ENCODE measurements at places on chromosomes 13 and 19. TPM values are rescaled to one million over a fixed set of nuclear protein-coding genes. Genes with fewer than 3 reads are reported as not detected.
A peak's percentile ranks its signal among the peaks of the same experiment; 100 is the strongest.

DNA sequence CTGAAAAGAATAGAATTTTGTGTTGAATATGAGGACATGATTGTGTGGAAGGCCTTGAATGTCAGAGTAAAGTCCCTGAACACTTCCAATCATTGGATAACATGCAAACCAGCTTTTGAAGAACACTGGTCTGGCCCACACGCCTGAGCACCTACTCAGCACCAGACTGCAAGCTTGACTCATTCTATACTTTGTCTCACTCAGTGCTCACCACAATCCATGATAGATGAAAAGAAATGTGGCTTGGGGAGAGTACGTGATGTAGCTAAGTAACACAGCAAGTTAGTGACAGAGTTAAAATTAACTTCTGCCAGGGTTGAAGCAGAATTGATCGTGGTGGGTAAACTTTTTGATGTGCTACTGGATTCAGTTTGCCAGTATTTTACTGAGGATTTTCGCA lies 12.0 kb downstream of the DLEU7 start:
- peaks cover 42% of the 10 kb centered on the region for H3K36me3 ChIP-seq
- DNase-seq: no peak
- no peak overlapping the region for H3K4me3 ChIP-seq
- H3K27ac ChIP-seq: no peak overlapping the region
- no peaks in the 10 kb centered on the region for H3K4me1 ChIP-seq
- peaks cover 26% of the 10 kb centered on the region for H3K27me3 ChIP-seq

DNA sequence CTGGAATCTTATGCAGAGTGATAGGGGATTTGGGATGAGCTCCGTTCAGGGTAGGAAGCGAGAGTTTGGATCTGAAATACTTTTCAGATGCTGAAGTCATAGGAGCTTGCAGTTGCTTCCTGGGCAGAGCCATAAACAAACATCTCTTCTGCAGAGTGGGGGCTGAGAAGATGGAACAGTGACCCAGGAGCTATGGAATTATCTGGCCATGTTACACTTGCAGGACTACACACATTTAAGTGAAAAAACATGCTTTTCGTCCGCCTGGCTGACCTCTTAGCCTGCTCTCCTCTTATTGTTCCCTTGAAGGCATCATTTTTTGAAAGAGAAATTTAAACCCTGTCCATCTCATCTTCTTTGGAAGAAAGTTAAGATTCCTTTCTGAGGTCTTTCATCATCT lies 40.7 kb downstream of the PSG11 start:
- peaks cover 10% of the 10 kb centered on the region for H3K36me3 ChIP-seq
- H3K27me3 ChIP-seq: 0 out of 2 replicates have a peak, but pooled peaks cover 5% of the 10 kb centered on the region
- no peak for DNase-seq
- peaks cover 10% of the 10 kb centered on the region for H3K4me1 ChIP-seq

GRCh38 chr19:16593181-16593580 lies 21.0 kb upstream of the SLC35E1 start:
- H3K4me1 ChIP-seq: peaks cover 29% of the 10 kb centered on the region
- H3K36me3 ChIP-seq: no peaks in the 10 kb centered on the region
- H3K27me3 ChIP-seq: no peaks in the 10 kb centered on the region
- peak overlapping the region; percentile 33 for H3K27ac ChIP-seq
- no peak for DNase-seq

DNA sequence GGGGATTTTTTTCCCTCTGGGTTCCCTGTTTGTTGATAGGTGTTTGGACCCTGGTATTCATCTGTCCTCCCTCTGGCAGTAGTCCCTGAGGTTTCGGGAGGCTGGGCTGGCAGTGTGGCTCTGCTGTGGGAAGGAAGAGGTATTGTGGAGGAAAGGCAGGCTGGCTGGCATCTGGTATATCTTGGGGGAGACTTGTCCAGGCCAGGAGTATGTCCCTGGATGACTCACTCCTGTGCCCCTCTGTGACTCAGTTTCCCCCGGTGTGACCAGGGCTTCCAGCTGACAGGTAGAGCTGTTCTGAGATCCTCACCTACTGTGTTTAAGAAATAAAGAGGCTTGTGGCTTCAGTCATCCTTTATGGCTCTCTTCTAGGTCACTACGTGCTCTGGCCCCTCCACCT lies 14.2 kb upstream of the ZNF492 start:
- peaks cover 3% of the 10 kb centered on the region for H3K27me3 ChIP-seq
- H3K4me3 ChIP-seq: no peak overlapping the region
- DNase-seq: no peak
- H3K36me3 ChIP-seq: peaks cover 49% of the 10 kb centered on the region
- no peak overlapping the region for H3K27ac ChIP-seq

Gene DCT
- total RNA-seq: not detected
